ENCODE measurements at places on chromosomes 3 and 15.

DNA sequence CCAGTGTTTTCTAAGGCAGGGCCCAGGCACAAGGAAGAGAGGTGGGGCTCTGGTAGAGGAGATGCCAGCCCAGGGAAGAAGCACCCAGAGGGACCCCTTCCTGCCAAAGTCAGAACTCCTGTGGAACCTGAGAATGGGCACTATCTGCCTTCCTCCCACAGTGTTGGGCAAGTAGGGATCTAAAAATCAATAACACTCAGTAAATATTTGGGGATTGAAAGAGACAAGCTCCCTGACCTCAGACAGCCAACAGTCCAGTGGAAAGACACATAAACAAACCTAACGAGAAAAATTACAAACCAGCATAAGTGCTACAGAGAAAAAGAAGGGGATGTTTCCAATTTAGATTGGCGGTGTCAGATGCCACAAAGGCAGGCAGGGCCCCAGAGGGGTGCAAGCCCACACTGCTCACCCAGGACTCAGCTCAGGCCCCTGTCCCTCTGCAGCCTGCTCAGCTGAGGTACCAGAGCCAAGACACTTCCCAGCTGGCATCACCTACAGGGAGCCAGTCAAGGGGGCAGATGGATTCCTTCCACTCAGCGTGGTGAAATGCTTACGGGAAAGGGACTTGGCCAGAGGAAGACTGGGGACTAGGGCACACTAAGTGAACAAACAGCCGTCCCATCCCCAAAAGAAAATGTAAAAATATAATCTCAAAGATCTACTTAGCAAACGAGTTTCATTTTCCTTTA lies 15.9 kb downstream of the ADCY5 start:
- no peak for DNase-seq

GRCh38 chr15:67531379-67531914 lies 10.5 kb downstream of the C15orf61 start:
- DNase-seq = no peak

DNA sequence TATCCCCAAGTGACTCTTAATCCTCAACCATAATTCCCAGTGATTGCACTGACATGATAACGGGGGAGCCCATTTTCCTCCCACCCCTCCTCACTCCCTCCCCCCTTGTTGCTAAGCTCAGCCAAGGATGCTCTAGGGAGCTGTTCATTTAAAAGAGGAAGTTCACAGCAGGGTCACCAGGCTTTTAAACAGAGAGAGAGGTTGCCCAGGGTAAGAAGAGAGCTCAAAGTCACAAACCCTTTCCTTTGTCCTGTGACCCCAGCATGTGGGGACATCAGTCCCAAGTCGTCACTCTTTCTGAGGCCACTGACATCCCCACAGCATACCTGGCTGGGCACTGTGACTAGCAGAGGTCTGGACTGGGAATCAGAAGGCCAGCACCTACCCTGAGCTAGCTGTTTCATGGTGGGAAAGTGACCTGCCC lies 144.1 kb downstream of the RORA start:
- no peak for DNase-seq

GRCh38 chr3:127165694-127166485 lies 27.0 kb upstream of the PRR23E start:
- no peak for DNase-seq

- no peak for DNase-seq
Measured at GRCh38 chr3:149977386-149977785, 6.7 kb upstream of the PFN2 start.

DNA sequence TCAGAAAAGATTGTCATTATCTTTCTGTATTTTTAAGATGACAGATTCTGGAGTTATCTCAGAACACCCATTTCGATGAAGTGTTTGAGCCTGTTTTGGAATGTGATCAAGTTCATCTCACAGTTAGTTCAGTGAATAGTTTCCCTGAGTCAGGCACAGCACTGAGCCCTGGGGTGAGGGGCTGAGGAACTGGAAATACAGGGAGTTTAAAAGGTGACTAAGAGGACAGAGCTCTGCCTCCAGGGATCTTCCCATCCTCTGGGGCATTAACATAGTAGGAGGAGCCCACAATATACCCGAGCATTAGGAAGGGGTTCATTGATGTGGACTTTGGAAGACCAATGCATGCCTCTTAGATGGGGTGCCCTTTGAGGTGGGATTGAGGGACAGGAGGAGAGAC lies 355.1 kb downstream of the CLSTN2 start:
- no peak for DNase-seq

DNA sequence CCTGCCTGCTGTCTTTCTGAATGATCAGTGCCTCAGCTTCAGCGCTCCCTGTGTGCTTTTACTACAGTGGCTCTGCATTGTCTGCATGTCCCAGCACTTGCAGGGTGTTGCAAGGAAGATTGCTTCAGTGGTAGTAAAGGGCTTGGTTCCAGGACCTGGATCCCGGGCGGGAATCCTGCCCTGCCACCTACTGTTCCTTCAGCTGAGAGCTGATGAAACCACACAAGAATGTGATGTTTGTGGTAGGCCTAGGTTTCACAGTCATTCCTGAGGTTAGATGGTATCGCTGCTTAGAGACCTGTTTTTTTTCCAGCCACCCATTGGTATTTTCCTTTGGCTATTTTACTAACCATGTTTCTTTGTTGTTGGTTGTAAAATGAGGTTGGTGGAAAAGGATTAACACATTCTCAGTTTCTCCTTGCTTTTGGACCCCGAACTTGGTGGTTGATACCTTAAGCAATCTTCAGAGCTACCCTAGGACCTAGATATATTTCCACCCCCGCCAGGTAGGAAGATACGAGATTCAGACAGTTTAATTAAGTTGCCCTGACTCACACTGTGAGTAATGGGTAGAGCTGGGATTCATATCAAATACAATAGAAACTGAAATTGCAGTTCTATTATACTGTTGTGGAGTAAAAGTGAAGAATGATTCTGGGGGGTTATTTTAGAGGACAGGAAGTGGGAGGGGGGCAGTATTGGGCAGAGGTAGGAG lies 11.4 kb downstream of the GPR87 start:
- DNase-seq = peak; percentile 15

- DNase-seq = no peak
Measured at GRCh38 chr3:70982284-70982683, 601.2 kb downstream of the FOXP1 start.

DNA sequence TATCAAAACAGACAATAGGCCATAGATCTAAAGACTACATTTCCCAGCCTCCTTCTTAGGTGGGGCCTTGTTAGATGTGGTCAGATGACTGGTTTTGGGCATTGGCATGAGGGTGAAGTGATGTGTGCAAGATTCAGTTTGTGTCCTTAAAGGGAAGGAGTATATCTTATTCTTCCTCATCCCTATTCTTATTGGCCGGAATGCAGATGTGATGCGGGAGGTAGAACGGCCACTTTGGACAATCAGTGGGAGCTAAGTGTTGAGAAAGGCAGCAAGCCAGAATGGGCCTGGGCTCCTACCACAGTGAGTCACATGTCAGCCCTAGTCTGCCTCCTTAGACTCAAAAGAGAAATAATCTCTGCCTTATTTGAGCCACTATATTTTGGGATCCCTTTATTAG lies 89.8 kb upstream of the MEX3B start:
- no peak for DNase-seq

- no peak for DNase-seq
Measured at GRCh38 chr3:8780279-8780678, 10.9 kb upstream of the OXTR start.

DNA sequence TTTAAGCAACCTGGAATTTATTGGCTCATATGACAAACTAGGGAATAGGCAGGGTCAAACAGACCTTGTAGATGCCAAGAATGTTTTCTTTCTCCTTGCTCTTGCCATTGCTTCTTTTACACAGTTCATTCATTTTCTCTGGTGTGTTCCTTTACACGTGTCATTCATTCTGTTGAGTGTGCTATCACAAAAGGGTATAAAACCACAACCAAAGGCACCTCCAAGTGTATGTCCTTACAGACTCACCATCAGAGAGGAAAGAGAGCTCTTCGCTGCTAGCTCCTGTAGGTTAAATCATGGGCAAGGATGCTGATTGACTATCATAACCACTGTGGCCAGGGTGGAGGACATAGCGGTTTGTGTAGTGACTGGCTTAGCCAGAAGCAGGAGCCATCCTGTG lies 19.2 kb upstream of the FRMD4B start:
- no peak for DNase-seq

GRCh38 chr3:55042591-55042990 lies 114.7 kb upstream of the LRTM1 start:
- DNase-seq = no peak

- DNase-seq = no peak
Measured at GRCh38 chr3:184770541-184770940, 41.4 kb upstream of the VPS8 start.

GRCh38 chr15:73345658-73346057 lies 23.1 kb downstream of the HCN4 start:
- no peak for DNase-seq

DNA sequence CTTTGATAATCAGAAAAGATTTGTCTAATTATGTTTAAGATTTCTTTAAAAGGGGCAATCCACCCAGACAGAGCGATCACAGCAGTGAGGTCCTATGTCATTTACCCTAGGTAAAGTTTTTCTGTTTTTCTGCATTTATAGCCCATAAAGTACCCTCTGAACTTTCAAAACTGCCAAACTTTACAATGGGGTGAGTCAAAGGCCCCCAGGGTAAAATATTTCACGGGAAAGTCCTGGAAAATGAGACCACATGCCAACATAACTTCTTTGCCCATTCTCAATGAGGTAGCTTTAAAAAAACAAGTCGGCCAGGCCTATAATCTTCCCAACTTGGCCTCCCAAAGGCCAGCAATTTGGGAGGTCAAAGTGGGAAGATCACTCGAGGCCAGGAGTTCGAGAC lies 53.0 kb downstream of the SUCLG2 start:
- no peak for DNase-seq

GRCh38 chr15:77195586-77195985 lies 124.7 kb upstream of the TSPAN3 start:
- no peak for DNase-seq

DNA sequence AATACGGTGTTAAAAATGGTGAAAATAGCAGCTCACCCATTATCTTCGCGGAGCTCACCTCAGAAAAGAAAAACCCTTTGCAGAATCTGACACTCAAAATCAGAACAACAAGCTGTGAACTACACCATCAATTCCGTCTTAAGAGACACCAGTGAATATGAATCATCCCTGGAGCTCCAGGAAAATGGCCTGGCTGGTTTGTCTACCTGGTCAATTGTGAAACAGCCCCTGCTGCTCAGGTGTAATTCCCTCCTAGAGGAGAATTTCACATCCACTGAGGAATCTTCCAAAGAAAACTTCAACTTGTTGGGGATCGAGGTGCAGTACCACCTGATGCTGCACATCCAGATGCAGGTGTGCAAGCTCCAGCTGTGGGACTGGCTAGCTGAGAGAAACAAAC lies 3.0 kb upstream of the XRN1 start:
- DNase-seq = no peak

- no peak for DNase-seq
Measured at GRCh38 chr3:37694284-37694675, 167.4 kb upstream of the CTDSPL start.

- no peak for DNase-seq
Measured at GRCh38 chr3:141860766-141861513, 15.5 kb upstream of the ATP1B3 start.

- DNase-seq = no peak
Measured at GRCh38 chr3:58351920-58352319, 19.2 kb downstream of the PXK start.

- DNase-seq = no peak
Measured at GRCh38 chr3:131036986-131037385, 10.3 kb downstream of the NEK11 start.

DNA sequence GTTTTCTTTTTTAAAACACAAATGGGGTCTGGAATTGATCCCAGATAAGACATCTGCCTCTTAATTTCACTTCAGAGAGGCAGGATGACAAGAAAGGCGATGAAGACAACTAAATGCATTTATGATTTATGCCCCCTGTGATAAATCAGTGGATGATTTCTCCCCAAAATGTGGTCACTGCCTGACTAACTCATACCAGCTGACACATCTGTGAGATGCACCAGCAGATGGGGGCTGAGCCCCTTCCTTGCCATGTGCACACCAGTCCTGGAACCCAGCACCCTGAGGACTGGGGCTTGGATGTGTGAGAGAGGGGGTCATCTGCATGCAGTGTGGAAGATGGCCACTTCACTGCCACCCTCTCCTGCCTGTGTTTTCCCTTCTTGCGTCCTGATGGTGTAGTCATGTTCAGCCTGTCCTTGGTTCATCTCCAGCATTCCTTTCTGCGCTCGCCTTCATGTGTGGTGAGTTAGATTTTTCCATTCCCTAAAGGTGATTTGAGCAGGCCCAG lies 264.3 kb downstream of the LRTM1 start:
- DNase-seq = no peak

DNA sequence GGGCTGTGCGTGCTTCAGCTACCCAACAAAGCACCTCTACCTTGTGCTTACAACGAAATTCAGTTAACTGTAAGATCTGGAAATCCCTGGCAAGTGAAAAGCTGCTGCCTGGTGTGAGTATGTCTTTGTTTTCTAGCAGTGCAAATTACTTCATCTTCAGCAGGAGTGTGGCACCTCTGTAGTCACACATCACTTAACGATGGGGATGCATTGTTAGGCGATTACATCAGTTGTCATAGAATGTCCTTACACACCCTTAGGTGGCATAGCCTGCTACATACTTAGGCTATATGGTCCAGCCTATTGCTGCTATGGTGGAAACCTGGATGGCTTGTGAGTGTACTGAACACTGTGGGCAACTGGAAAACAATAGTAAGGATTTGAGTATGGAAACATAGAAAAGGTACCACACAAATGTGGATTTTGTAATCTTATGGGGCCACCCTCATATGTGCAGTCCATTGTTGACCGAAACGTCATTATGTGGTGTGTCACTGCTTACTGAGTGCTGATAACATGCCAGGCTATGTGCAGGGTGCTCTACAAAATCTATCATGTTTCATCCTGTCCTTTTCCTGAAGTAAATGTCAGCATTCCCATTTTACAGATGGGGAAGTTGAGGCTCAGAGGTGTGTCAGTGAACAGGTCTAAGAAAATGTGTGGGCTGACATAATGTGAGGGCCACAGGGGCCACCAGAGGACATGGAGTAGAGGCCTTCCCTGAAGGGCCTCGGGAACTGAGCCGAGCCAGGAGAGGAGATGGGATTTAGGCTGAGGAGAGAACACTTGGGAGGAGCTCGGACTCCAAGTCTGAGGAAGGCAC lies 173.5 kb downstream of the VGLL4 start:
- no peak for DNase-seq

GRCh38 chr3:30664459-30664858 lies 58.1 kb downstream of the TGFBR2 start:
- no peak for DNase-seq

- no peak for DNase-seq
Measured at GRCh38 chr3:52110502-52110901, 43.7 kb downstream of the POC1A start.

DNA sequence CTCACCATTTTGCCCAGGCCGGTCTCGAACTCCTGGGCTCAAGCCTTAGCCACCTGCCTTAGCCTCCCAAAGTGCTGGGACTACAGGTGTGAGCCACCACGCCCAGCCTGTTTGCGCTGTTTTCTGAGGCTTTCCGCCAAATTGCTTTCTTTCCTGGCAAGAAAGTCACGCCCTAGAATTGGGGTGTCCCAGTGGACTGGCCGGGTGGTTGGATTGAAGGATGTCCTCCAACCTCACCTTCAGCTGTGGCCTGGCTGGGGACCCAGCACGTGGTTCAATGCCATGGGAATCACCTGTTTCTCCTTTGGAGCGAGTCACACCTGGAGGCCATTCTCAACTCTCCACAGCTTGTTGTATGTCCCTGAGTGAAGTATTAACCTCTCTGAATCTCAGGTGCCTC lies 5.8 kb upstream of the ANKDD1A start:
- DNase-seq = no peak

GRCh38 chr15:80780416-80781221 lies 1.4 kb downstream of the CEMIP start:
- no peak for DNase-seq

GRCh38 chr3:150497956-150498355 lies 48.3 kb downstream of the SERP1 start:
- DNase-seq = no peak
